ENCODE measurements at places on chromosomes 7 and 10.

- DNase-seq = no peak
These were observed 82.9 kb downstream of the PRTFDC1 start for GRCh38 chr10:24869354-24870015.

DNA sequence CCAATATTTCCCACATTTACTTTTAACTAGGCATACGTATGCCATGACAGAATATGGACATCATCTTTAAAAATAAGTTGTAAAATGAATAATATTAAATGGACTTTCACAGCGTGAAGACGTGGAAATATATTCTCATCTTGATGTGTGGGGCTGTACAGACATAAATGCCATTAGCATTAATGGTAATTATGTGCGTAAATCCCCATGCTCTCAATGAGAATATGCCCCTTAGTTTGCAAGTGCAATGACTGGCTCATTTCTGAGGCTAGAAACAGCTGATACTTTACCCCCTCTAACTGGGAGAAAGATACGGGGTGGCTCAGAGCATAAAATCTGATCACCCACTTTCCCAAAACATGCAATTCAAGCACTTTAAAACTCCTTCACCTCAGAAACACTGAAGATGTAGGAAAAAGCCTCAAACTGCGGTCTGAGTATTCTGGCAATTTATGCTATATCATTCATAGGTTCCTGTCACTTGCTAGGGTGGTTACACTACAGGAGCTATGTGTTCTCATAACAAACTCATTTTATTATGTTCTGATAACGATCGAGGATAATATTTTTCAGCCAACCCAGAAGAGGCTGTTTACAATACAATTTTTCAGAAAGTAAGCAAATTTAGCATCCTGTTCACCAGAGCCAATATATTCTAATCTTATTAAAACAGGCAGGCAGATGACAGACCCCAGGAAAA lies 211.8 kb downstream of the SKAP2 start:
- no peak for DNase-seq

DNA sequence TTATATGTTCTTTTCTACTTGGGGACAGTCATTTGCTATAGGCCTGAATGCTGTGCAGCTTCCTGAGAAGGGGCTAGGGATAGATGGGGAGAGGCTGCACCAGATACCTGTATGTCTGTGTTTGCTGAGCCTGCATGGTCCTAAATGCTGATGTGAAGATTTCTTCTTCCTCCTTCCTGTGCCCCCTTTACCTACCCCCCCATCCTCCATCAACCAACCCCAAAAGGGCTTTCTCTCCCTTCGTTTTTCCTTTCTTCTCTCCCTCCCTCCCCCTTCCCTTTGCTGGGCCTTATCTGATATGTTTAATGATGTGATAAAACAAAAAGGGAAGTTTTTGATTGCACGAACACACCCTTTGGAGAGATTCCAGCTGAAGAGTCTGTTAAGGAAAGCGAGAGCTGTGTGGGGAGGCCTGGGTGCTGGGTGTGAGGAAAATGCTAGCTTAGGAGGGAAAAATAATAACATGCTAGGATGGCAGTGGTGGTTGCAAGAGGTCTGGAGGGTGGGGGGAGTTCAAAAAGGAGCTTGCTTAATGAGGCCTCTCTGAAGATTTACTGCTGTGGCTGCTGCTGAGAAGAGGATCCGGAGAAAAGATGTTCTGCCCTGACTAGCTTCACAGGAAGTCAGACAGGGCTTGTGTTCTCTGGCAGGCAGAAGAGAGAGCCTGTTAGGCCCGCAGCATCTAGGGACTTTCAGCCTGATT lies 101.8 kb downstream of the SAMD9 start:
- DNase-seq = no peak

DNA sequence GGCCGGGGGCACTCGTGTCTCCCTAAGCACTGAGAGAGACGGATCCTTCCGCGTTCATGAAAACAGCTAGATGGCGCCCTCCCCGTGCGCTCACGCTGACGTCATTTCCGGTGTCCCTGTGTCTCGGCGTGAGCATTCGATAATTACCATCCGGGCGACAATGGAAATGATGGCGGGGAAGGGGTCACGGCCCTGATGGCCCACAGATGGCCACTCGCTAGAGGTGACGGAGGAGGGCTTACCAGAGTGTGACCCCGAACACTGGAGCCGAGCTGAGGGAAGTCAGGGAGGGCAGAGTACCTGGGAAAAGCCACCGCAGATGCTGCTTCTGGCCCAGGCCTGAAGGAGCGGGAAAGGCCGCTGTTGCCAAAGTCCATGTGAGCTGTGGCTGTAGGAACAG lies 222.9 kb downstream of the TCERG1L start:
- no peak for DNase-seq

DNA sequence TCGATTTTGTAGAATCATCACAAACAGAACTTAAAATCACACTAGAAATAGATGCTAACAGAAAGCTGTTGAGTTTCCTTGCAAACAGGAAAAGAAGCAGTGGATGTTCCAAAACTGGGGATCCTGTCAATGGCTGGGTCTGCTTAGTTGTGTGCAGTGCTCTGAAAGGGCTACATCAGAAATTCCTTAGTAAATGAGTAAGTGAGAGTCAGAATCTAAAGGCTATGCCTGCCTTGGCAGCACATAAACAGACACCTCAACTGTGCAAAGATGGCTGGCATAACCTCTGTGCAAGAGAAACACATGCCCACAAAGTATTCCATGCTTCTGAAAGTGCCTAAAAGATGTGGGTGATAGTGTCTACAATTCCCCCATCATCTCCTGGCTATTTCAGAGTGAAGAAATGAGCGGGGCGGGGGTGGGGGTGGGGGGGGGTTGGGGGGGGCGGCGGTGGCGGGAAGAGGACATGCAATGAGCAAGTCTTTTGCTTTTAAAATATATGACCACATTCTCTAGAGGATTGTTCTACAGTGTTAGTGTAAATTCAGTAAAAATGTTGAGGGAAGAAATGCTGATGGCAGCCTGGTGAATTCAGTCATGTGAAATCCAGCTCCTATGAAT lies 138.1 kb upstream of the LAMB4 start:
- no peak for DNase-seq

GRCh38 chr10:91194497-91195179 lies 25.8 kb upstream of the PCGF5 start:
- DNase-seq = no peak

DNA sequence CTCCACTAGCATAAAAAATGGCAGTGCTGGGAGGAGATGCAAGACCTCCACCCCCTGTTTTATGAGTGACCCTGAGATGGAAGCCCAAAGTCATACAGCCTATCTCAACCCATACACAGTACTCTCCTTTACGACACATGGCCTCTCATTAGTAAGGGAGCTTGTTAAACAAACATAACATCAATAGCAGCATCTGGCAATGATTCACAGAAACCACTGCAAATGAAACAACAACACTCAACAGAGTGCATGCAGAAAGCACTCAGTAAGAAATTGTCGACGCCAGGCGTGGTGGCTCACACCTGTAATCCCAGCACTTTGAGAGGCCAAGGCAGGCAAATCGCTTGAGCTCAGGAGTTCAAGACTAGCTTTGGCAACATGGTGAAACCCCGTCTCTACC lies 27.5 kb upstream of the FIGNL1 start:
- no peak for DNase-seq

DNA sequence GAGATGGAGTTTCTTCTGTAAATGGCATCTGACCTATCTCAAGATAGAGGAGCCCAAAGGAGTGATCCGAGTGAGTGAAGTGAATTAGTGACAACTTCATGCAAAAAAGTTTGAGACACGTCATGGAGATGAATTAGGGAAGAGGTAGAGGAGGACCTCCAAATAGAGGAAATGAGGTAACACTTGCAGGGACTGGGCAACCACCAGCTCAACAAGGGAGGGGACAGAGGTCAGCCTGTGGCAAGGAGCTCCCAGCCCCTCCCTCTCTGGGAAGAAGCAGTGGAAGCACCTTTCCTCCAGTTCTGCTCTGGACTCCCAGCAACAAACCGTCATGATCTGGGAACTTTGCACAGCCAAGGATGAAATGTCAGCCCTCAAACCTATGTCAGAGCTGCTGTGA lies 83.5 kb upstream of the IKZF1 start:
- DNase-seq = no peak

DNA sequence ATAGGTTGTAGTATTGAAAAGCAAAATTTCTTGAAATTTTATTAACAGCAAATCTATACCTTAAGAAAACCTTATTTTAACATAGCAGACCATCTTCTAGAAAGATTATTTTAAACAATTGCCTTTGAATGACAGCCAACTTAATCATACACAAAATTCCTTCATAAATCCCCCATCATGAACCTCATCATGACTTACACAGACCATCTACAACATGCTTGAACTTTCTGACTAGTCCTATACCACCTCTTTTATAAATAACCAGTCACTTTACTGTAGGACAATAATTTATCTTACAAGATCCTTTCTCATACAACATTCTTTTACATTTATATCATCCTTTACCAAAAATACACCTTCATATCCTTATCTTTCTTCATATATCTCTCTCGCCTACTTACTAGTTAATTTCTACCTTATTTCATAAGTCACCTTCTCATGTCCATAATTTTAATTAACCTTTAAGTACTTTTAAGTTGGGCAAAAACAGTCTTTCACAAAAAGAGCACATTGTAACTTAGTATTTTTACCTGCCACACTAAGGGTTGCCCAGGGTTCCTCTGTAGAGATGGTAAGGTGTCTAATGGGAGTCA lies 16.6 kb upstream of the PTN start:
- DNase-seq = no peak

DNA sequence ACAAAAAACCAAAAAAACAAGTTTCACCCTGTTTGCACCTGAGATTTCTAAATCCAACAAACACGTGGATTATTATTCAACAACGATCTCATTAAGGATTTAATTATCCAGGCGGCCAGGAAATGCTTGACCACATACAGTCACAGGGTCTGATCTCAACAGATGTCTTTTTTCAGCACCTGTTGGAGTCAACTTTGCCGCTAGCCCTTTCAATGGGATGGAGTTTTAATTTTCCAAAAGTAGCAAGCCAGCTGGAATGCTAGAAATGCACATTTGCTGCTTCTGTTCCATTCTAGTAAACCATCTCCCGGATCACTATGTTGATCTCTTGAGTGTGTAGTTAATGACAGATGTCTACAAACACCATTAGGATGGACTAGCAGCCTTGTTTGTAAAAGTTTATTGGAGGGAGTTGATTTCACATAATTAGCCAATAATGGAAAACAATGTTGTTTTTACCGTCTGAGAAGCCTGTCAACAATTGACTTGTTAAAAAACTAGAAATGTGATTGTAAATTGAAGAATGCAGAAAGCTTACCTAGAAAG lies 64.2 kb upstream of the DKK1 start:
- DNase-seq = no peak

DNA sequence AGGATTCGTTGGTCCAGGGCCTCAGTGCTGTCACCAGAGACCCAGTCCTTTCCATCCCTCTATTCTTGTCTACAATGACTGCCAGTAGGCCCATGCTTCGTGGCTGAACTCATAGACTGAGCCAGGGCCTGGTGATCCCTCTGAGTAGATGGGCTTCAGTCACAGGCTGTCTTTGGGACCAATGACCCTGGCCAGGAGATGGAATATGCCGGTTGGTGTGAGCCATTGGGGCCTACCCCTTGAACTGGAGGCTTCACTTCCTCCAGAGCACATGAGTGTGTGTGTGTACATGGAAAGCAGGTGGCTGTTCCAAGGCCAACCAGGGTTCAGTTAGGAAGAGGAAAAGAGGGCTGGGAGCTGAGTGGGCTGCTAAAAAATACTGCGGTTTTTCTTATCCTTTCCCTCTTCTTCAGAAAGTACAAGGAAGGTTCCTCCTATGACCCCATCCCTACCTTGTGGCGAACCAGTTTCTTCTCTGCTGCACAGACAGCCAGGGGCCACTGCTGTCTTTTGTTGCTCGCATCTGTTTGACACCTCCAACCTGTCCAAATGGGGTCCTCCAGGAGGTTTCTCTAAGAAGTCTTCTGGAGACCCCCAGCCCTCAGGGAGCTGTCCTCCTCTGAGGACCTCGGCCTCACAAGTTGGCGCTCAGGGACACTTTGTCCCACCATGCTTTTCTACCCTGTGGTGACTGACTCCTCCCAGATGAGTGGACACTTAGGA lies 36.6 kb downstream of the ADRA2A start:
- no peak for DNase-seq

DNA sequence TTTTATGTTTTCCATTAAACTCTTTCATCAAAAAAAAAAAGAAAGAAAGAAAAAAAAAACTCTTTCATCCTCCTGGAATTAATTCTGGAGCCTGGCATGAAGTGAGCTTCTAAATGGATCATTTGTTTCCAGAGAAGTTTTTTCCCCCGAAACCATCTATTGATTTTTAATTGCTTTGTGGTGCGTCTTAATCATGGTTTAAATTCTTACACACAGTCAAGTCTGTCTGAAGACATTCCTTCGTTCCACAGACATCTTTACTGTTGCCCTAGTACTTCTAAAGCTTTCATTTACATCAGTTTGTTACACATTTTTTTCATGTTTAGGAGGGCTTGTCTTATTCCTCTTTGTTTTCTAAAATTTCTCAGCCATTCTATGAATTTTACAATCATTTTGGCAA lies 493.4 kb upstream of the FOXK1 start:
- DNase-seq = no peak

DNA sequence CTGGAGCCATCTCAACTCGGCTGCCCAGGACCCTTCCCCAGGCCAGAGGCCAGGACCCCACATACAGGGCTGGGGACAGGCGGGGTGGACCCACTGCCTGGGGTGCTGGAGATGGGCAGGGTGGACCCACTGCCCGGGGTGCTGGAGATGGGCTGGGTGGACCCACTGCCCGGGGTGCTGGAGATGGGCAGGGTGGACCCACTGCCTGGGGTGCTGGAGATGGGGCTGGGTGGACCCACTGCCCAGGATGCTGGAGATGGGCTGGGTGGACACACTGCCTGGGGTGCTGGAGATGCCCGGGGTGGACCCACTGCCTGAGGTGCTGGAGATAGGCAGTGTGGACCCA lies 32.4 kb upstream of the FOXL3 start:
- DNase-seq = no peak

DNA sequence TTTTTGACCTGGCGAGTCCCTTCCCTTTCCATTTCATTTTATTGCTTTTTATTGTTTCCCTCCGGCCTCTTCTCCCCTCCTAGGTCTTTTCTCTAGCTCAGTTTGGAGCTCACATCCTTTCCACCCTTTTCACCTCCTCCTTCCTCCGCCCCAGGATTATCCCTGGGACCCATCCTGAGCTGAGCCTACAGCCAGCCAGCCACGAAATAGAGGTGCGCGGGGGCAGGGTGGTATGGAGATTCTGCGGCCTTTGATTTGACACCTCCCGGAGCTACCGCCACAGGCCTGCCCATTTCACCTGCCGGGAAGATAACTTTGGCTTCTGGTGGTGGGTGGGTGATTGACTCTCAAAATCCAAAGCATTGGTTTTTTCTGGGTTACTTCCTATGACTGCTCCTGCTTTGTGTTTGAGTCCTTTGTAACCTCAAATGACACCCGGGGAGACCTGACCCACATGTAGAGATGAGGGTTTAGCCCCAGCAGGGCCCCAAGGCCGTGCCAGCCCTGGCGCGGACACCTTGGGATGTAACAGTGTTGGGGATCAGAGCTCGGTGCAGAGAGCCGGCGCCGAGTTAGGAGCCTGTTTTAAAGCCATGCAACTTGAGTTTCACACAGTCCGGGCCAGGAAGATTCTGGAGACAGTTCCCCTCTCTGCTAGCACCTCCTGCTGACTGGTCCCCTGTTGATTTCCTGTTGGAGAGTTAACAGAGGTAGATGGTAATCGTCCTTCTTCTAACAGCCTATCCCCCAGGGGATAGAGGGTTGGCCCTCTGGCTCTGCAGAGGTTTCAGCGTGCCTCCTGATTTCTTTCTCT lies 1.5 kb downstream of the DUSP5 start:
- DNase-seq = peak; percentile 15

Measured in stimulated activated CD4-positive, alpha-beta T cell treated with anti-CD3 and anti-CD28 coated beads, Interleukin-4, amount 100 ng/mL, for 48 hours (primary cell).